ENCODE measurements at places on chromosomes 16 and 17.

DNA sequence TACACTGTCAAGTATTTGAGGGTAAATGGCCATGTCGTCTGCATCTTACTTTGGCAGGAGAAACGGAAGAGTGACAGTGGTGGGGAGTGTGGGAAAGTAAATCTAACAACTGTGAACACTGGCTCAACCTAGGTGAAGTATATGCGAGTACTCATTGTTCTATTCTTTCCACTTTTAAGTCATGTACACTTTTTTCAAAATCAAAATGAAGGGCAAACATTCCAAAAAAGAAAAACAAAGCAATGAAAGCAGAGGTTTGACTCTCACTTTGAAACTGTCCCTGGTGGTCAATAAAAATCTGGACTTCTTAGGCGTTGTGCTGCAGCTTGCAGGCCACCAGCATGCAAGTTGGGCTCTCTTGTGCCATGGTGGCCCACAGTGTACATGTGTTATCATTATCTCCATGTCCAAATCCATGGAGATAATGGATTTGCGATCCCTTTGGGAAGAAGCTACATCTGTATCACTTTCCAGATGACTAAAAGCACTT lies 32.7 kb downstream of the STAT5B start:
- no peak for DNase-seq

DNA sequence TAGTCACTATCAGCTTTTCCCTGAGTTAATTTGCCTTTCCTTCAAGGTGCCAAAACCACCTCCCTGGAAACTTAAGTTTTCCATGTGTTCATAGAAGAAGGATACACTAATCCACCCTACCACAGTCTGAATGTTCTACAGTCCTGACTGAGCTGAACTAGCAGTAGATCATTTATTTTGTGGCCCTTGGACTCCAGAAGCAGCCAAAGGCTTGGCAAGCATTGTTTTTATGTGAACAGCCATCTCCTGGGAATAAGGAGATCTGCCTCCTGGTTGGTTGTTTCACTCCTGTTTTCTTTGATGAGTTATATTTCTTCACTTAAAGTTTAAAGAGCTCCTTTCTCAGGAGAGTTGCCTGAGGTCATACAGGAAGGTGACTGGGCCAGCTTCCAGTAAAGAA lies 634.6 kb upstream of the SOX9 start:
- DNase-seq: no peak

GRCh38 chr16:31090540-31090939 lies 1.8 kb upstream of the PRSS53 start:
- DNase-seq: no peak

- no peak for DNase-seq
Observed at GRCh38 chr16:68739964-68740627, 3.0 kb downstream of the CDH1 start.

DNA sequence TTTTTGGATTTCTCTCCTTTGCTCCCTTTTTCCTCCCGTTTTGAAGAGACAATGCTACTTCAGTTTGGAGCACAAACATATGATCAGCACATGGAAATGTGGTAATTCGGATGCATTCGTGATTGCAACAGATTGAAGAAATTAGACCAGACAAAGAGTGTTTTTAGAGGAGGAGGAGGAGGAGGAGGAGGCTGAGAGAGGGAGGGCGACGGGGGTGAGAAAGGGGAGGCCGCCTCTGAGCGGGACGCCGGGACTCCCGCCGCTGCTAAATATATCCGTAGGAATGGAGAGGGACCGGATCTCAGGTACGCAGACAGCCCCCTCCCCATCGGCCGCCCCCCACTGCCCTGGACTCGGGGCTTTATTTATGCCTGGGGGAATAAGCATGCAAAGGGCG lies 179.3 kb downstream of the SEC14L1 start:
- peak; percentile 47 for DNase-seq

DNA sequence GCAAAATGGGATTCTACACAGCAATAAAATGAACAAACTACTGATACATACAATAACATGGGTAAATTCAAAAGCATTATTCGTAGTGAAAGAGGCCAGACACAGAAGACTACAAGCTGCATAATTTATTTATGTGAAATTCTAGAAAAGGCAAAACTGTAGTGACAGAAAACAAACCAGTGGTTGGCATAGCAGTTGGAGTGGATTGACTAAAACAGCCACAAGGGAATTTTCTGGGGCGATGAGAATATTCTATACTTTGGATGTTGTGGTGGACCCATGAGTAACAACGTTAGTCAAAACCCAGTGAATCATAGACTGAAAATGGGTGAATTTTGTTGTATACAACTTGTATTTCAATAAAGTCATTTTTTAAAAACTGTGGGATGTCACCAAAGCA lies 63.2 kb upstream of the RPL38 start:
- no peak for DNase-seq

DNA sequence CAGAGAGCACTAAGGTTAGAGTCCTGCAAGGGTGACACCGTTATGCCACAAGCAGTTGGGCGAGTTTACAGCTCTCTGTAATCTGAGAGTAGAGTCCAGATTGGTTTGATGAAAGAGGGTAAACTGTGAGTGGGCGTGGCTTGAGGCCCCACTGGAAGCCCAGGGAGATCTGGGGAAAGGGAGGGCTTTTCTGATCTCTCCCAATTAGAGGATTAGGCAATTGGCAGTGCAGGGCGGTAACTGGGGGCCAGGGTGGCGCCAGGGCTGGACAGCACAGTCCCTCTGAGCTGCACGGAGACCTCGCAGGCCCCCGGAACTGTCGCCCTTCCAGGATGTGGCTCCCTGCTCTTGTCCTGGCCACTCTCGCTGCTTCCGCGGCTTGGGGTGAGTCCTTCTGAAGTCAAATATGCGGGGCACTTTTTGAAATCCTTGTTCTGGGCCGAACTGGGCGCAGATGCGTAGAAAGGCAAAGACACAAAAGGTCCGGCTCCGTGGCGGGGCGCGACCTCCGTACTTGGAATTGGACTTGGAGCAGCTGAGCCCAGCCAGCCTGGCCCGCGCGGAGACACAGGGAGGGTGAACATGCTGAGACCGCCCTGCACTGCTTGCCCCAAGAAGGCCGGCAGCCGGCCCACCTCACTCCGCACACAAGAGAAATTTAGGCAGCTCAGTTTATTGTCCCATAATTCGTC lies 72.4 kb downstream of the CES1 start:
- DNase-seq: no peak

- no peak for DNase-seq
Observed at GRCh38 chr17:68734931-68735330, 133.8 kb upstream of the FAM20A start.

- no peak for DNase-seq
Observed at GRCh38 chr16:89025636-89026035, 48.6 kb upstream of the CBFA2T3 start.
